Transverse colon (tissue), 4 donors: ENCODE measurements at places on chromosomes 1 and 21. TPM values are rescaled to one million over a fixed set of nuclear protein-coding genes. Genes with fewer than 3 reads are reported as not detected.
A peak's percentile ranks its signal among the peaks of the same experiment; 100 is the strongest.

DNA sequence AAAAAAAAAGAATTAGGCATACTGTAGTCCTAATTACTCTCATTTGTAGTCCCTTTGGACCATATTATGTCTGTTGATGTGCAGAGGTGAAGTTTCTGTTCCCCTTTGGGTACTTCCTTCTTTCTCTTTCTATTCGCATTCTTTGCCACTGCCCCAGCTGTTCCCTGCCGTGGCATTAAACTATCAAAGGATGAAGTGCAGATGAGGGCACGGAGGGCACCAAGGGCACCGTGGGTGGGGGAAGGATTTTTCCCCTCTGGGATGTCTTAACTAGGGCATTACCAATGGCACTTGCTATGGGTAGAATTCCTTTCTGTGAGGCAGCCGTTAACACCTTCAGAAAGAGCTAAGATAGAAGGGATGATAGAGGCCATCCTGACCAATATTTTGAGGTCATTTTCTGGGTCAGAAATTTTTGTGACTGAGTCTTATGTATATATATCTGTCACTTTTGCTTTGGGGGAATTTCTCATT lies 4.9 kb upstream of the MAPKAPK2 start:
- peak; percentile 50 for DNase-seq

The SPRR2D gene
- total RNA-seq, result not detected

The GBP6 gene
- total RNA-seq, result not detected

The CORT gene
- not detected for total RNA-seq

DNA sequence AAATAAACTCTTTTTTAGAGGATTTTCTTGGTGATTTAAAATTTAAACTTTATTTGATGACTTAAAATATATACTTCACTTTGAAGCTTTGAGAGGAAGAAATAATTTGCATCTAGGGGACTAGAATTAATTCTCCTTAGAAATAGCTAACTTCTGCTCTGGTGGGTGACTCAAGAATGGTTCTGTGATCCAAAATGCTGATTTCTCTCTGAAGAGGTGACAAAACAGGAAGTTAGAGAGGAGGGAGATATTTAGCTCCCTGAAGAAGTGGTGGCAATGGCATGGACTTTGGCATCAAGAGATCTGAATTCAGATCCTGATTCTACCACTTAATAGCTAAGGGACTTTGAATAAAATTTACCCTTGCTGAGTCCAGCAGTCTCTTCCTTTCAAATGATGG lies 125.8 kb upstream of the ATP1B1 start:
- DNase-seq, result no peak

The HLCS gene
- total RNA-seq, result 21.0 TPM

The OR2T11 gene
- not detected for total RNA-seq

- DNase-seq, result no peak
Observed at GRCh38 chr1:198228925-198229324, 72.1 kb downstream of the NEK7 start.

- DNase-seq, result no peak
Observed at GRCh38 chr1:39876144-39876543, 7.2 kb downstream of the TRIT1 start.

GRCh38 chr1:96588416-96588995 lies 133.1 kb upstream of the PTBP2 start:
- no peak for DNase-seq

The MYOG gene
- total RNA-seq, result not detected

- no peak for DNase-seq
Observed at GRCh38 chr1:10694274-10694632, 102.2 kb downstream of the CASZ1 start.

- no peak for DNase-seq
Observed at GRCh38 chr1:109538827-109539555, 681 bp upstream of the GPR61 start.
